ENCODE measurements at places on chromosomes 3 and 15.

DNA sequence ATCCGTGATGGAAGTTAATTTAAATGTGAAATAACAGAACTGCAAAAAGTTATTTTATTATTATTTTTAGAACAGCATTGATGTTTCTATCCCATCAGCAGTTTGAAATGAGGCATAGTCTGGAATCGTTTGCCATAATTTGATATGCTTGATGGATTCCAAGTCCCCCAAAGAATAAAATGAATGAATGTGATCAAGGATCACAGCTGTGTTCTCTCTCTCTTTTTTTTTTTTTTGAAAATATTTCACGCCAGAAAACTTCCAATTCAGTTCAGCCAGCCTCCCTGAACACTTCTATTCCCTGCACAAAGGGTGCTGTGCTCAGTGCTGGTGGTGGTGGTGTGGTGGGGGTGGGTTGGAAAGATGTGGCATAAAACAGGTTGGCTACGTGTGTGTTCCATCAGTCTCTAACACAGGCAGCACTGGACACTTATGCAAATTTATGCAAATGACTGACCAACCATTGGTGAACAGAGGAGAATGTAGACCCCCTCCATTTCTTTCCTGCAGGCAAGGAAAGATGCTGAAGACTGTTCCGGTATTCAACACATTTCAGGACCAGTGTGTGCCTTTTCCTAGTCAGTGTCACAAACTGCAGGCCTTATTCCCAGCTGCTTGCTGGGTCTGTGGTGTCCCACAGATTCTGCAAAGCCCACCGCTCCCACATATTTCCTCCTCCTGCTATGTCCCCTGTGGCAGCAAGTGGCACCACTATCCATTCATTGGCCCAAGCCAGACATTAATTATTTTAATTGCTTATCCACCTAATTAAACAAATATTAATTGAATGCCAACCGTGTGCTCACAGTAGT lies 10.6 kb downstream of the ARNT2 start:
- DNase-seq: no peak

DNA sequence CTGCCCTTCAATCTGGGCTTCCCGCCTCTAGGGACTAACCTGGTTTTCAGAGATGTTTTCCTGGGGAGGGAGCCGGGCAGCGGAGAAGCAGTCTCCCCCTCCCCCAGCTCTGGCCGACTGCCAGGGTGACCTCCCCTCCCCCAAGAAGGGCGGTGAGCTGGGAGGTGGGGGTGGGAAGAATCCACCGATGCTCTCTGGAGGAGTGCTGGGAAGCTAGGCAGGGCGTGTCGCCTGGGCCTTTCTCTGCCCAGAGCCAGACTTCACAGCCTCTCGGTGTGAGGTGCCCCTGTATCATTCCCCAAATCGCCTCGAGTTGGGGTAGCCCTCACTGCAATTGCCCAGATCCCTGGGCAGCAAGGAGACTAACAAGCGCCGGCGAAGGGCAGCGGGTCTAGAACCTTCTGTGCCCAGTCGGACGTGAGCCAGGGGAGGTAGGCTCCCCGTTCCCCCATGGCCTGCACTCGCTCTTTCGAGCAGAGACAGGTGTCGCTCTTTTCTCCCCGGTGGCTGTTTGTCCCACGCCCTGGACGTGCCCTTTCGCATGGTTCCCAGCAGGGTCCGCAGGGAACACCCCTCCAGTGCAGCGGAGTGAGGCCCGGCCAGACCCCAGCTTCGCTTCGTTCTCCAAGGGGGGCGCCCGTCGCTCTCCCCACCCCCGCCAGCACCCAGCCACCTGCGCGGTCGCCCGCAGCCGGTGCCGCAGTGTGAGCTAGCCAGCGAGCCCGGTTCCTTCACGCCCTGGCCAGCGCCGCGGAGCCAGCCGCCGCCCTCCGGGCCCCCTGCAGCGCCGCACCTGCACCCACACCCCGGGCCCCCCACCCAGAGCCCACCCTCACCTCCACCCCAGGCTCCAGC lies 1.1 kb downstream of the RAB6B start:
- DNase-seq: no peak

DNA sequence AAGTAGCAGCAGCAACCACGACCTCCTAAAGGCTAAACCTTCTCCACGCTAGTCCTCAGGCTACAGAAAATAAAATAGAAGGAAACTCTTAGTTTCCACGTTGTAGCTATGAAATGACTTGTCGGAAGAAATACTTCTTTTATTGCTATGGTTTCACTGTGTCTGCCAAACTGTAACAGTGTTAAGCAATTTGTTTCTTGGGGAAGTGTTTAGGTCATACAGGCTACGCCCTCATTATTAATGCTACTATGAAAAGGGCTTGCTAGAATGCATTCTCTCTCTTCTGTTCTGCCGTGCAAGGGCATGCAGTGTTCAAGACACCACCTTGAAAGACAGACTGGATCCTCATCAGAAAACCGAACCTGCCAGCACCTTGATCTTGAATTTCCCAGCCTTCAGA lies 462.7 kb downstream of the PLOD2 start:
- no peak for DNase-seq

DNA sequence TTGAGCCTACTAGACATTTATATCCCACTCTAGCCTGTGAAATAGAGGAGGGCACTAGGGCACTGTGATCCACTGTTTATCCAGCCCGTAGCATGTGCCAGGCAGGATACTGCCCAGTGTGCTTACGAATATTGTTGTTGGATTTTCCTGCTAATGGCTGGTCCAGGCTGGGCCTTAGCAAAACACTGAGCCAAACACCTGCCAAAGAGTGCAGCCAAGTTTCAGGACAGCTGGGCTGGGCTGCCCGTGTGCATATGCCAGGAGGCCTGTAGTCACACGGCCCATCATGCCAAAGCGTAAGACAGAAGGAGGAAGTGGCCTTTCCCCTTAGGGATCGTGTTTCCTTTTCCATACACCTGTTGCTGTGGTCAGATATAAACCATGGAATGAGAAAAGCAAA lies 54.5 kb upstream of the ABHD10 start:
- peak; percentile 79 for DNase-seq

DNA sequence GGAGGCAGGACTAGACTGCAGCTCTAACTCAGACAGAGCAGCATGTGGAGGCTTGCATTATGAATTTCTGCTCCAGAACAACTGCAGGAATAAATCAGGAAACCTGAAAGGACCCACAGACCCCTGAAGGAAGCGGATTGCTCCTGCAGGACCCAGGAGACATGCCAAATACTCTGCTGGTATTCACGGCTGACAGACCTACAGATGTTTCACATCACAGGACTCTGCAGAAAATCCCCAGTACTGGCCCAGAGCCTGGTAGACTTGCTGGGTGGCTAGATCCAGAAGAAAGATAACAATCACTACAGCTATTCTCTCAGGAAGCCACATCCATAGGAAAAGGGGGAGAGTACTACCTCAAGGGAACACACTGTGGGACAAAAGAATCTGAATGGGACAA lies 942.1 kb downstream of the AGBL1 start:
- no peak for DNase-seq

DNA sequence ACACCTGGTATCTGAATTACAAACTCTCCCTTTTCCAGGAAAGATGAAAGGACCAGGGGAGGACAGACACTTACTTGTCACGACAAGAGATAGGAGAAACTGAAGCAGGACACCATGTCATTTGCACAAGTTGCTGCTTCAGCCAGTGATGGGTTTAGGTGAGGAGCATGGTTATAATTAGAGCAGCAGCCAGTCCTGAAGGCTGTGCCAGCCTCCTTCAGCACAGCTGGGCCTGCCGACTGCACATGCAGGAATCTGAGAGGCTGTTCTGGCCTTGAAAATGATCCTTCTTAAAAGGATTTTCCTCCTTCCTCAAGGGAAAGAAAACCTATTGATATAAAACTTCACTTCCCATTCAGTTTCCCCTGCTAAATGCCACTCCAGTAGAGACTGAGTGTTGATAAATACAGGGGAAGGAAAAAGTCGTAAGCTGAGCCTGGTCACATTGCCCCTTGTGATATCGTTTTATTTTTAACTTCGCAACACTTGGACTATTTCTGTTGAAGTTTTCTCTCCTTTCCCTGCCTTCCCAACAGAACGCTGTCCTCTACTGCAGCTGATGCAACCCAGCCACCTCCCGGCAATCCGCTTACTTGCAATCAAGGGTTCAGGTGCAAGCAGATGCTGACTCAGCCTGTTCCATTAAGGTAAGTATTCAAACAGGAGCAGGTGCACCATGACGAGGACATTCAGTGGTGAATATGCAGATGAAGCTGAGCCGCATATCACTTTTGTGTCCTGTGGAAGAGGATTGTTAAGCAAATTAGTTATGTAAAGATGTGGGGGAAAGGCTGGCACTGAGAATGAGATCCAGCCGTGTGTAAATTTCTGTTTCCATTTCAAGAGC lies at the start of gene FBXO40:
Gene FBXO40 (plus strand): TSS at position 524 of the 847 bp plus-strand sequence. CDS start 27,197 bp downstream, outside the sequence.
- no peak for DNase-seq

GRCh38 chr15:92845126-92845508 lies 55.0 kb upstream of the CHD2 start:
- no peak for DNase-seq

- no peak for DNase-seq
These were observed 7.0 kb downstream of the BHLHE40 start for GRCh38 chr3:4986175-4986781.

GRCh38 chr3:61108247-61109019 lies 142.8 kb downstream of the FHIT start:
- no peak for DNase-seq

DNA sequence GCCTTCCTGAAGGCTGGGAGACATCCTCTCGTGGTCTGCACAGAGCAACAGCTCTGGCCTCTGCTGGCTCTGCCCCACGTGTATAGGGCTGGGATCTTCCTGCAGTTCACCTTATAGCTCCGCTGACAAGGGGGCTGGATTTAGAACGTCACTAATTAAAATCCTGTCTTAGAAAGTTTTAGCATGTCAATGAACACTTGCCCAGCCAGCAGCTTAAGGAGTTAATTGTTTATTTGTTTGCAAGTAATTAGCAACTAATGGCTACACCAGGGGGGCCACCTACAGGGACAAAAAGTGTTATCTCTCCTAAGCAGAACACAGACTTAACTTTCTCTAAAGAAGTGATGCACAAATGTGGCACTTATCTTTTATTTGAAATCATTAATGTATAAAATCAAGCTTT lies at the start of gene HESX1:
Gene HESX1 (minus strand): TSS at position 84 of the 403 bp plus-strand sequence. CDS start 60 bp downstream, at position 24.
- no peak for DNase-seq

DNA sequence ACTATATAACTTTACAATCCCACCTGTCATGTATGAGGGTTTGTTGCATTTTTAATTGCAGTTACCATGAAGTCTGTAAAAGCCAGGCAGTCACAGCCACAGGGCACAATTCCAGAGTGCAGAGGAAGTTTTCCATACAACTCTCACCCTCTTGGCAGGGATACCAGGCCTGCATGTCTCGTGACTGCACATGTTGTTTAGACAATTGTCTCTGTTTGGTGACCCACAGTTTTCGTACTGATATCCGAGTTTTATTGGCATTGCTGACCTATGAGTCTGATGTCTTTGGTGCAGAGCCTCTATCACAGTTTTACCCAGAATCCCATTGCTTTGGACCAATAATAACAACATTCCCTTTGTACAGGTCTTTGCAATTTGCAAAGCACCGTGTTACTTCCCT lies 24.9 kb upstream of the MYZAP start:
- DNase-seq: peak; percentile 41

DNA sequence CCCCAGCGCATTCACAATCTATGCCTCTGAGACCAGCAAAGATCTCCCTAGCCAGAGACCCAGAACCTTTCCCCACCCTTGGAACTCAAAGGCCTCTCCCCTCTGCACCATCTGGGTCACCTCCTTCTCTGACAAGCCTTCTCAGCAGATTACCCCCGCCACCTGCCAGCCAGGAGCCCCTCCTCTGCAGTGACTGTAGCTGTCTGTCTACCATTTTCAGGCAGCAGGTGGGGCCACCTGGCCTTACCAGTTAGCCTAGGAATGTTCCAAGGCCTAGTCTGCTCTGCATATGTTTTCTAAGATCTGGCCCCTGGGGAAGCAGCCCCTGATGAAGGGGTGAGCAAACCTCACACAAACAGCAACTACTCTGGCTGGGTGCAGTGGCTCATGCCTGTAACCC lies 2.4 kb downstream of the MYLK start:
- no peak for DNase-seq

GRCh38 chr15:41847981-41848380 lies 9.3 kb downstream of the PLA2G4B start:
- no peak for DNase-seq
